ENCODE measurements at places on chromosomes 7 and 10.

- no peak for DNase-seq
These were observed 191.0 kb downstream of the ZEB1 start for GRCh38 chr10:31509989-31510388.

DNA sequence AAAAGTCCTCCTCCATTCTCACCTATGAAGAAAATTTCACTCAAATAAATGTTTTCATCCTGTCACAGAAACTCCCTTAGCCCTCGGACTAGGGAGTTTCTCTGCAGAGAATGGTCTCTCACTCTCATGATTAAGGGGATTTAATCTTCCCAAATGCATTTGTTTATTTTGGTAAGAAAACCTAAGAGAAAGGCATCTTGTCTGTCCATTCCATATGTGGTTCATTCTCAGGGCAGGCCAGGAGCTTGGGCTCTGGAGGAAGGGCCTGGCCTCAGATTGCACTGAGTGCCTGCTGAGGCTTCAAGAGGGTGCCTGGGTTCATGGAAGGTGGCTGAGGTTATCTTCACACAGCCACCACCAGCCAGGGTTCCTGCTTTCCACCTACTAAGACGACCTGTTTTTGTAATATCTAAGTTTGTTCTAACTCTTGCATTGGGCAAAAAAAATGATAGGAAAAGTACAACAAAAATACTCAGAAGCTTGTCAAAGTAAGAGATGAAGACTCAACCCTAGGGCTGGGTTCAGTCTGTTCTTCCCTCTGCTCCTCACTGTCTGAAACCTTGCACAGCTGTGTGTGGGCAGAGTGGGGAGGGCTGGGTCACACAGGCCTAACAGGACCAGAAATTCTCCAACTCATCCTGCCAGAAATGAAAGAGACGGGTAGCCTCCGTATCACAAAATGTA lies 186.7 kb downstream of the CXCL12 start:
- DNase-seq, result no peak

GRCh38 chr7:16078076-16078952 lies 343.0 kb downstream of the CRPPA start:
- no peak for DNase-seq

GRCh38 chr10:29055101-29055500 lies 233.8 kb upstream of the LYZL1 start:
- DNase-seq, result no peak

DNA sequence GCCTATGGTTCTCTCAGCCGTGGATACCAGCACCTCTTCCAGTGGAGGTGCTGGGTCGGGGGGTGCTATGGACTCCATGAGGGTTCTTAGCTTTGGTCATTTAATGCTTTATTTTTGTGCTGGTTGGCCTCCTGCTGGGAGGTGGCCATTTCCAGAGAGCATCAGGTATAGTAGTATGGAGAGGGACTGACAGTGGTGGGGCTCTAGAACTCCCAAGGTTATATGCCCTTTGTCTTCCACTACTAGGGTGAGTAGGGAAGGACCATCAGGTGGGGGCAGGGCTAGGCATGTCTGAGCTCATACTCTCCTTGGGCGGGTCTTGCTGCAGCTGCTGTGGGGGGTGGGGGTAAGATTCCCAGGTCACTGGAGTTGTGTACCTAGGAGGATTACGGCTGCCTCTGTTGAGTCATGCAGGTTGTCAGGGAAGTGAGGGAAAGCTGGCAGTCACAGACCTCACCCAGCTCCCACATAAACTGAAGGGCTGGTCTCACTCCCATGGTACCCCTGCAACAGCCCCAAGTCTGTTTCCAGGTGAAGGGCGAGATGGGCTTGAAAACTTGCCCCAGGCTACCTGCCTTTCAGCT lies 763.2 kb upstream of the LRRTM3 start:
- DNase-seq, result no peak

GRCh38 chr10:77478247-77478961 lies 159.2 kb downstream of the KCNMA1 start:
- no peak for DNase-seq

Data from T-helper 22 cell (primary cell).